Hepatocyte (in vitro differentiated cells): ENCODE measurements at places on chromosomes 3 and 15.

DNA sequence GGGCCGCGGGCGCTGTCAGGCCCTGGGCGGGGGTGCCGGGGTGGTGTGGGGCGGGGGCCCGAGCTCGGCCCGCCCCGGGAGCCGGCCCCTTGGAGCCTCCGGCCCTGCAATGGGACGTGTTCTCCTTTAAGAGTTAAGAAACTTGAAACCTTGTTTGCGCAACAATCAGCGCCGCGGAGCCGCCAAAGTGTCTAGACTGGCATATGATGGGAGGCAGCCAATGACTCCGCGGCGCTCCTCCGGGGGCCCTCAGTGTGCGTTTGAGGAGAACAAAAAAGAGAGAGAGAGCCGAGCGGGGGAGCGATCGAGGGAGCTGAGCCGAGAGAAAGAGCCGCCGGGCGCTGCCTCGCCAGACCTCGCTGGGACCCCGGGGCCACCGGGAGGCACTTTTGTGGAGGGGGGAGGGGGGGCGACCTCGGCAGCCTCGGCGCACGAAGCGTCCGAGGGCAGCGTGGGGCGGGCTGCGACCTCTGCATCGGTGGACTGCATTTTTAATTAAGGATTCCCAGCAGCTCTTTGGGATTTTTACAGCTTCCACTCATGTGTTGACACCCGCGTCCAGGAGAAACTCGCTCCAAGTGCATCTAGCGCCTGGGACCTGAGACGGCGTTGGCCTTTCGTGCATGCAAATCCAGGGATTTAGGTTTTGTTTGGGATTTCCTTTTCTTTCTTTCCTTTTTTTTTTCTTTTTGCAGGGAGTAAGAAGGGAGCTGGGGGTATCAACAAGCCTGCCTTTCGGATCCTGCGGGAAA, at the start of gene SMAD6:
SMAD6 (plus strand) TSS at position 202 of the 752 bp plus-strand sequence. CDS start 1,023 bp downstream, outside the sequence.
- DNase-seq, result peak; percentile 98

- DNase-seq, result no peak
Observed at GRCh38 chr3:150631515-150632221, 28.5 kb downstream of the SELENOT start.

- no peak for DNase-seq
Observed at GRCh38 chr15:25178835-25179672, 224.3 kb downstream of the SNRPN start.

GRCh38 chr15:59115047-59115446, 10.1 kb downstream of the CCNB2 start:
- DNase-seq, result no peak

- DNase-seq, result peak; percentile 11
Observed at GRCh38 chr15:100463515-100463914, 65.2 kb downstream of the CERS3 start.

DNA sequence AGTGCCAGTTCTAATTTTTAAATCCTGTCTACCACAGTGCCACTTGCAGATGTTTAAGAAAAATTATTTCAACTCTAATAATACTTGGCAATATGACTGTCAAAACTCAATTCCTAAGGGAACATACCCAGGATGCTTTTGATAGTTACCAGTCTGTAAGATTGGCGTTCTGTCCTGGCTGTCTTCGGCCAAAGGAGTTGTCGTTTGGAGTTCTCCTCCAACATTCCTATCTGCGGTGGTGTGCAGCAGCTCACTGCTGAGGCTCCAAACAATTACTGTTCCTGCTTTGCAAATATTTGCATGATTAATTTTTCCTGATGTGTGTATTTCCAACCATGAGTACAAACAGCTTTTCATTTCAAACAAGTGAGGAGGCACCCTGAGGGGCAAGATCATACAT, 330.8 kb upstream of the DPH6 start:
- DNase-seq, result no peak

GRCh38 chr15:75801859-75802593, 41.2 kb upstream of the UBE2Q2 start:
- peak; percentile 91 for DNase-seq

DNA sequence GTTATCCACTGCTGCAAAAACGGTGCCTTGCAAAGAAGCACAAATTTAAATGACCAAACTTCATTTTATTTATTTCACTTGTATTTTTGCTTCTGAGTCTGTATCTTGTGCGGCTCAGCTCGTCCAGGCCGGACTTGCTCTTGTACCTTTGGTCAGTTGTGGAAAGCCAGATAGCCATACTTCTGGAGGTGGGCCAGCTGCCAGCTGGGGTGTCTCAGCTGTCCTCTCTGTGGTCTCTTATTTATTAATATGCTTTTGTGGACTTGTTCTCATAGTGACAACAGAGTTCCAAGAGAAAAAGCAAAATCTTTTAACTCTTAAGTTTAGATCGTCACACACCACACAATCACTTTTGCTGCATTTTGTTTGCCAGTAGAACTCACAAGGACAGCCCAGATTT, 87.7 kb downstream of the IL1RAP start:
- no peak for DNase-seq

- no peak for DNase-seq
Observed at GRCh38 chr3:152241142-152242017, 27.3 kb upstream of the MBNL1 start.

DNA sequence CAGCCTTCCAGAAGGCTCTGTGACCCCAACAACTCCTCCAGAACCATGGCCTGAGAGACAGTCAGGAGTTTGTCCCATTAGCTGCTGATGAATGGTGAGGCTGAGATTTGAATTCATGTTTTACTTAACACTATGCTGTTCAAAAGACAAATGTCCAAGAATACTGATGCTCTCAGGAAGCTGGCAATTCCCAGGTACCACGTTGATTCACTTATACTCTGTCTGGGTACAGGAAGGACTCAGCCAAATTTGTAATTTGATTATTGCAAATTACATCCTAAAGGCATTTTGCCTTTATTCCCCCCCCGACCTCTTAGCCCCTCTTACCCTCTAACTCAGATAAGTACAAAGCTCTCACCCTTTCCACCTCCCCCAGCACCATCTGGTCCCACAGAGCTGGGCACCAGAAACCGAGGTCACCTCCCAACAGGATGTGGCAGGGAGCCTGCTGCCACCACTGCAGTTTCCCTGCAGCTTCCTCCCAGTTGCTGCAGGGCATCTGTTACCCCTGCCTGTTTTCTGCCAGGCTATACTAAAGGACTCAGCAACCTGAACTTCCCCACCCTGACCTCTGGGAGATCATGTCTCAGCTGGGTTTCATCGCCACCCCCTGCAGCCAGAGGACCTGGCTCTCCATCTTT, 33.6 kb downstream of the EAF1 start:
- no peak for DNase-seq

DNA sequence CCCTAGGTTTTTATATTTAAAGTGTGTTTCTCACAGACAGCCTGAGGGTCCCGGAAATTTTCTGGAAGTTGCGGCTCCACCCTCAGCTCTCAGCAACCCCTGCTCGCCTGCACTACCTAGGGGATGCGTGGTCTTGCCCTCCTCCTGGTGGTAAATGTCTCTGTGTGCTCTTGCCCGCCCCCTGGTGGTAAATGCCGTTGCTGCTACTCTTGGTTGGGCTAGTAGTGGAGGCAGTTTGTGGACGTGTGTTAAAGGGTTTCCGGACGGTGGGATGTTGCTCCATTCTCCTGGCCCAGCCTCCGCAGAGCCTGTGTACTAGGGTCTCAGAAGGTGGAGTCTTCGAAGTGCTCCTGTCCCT, 27.4 kb downstream of the STOML1 start:
- peak; percentile 80 for DNase-seq

DNA sequence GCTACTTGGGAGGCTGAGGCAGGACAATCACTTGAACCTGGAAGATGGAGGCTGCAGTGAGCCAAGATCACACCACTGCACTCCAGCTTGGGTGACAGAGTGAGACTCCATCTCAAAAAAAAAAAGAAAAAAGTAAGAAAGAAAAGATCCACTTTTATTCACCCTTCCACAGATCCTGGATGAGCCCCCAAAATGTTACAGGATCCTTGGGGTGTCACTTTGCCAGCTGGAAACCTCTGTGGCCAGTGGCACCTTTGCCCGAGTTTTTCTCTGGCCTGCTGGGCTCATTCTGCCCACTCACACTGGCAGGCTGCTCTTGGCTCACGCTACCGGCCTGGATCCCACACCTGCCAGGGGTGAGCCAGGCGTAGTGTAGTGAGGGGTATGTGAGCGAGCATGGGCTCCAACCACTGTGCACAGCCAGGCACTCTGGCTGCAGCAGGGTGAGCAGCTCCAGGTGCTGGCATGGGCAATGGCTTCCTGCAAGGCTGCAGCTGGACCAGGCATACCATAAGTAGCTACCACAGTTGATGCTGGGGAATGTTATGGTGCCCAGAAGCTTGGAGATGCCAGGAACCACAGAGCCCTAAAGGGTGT, 57.8 kb upstream of the C15orf39 start:
- DNase-seq, result no peak

DNA sequence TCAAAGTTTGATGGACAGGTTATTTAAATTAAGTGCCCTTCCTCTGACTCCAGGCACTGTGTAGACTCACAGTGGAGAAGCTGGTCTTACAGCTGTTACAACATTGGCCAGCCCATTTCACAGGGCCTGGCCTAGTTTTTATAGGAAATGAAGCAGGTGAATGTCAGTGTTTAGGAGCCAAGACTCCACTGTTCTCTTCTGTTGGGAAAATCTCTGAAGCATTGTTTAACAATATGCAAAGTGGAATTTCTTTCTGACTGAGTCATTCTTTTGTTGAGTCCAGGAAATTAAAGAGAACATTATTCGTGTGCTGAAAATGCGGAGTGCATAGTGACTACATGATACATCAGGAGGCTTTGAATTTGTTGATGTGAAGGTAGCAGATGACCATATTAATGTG, 64.7 kb downstream of the ARRDC4 start:
- no peak for DNase-seq

DNA sequence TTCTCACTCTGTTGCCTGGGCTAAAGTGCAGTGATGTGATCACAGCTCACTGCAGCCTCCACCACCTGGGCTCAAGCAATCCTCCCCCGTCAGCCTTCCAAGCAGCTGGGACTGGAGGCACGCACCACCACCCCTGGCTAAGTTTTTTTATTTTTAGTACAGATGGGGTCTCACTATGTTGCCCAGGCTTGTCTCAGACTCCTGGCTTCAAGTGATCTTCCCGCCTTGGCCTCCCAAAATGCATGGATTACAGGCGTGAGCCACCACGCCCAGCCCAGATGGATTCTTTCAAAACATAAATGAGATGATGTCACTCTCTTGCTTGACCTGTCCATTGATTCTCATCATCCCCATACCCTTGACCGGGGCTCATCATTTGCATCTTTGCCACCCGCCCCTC, 72.6 kb upstream of the SLC6A6 start:
- DNase-seq, result no peak

- DNase-seq, result no peak
Observed at GRCh38 chr3:10309736-10310135, 11.2 kb downstream of the SEC13 start.

- peak; percentile 12 for DNase-seq
Observed at GRCh38 chr3:197117114-197117513, 87.5 kb upstream of the MELTF start.

DNA sequence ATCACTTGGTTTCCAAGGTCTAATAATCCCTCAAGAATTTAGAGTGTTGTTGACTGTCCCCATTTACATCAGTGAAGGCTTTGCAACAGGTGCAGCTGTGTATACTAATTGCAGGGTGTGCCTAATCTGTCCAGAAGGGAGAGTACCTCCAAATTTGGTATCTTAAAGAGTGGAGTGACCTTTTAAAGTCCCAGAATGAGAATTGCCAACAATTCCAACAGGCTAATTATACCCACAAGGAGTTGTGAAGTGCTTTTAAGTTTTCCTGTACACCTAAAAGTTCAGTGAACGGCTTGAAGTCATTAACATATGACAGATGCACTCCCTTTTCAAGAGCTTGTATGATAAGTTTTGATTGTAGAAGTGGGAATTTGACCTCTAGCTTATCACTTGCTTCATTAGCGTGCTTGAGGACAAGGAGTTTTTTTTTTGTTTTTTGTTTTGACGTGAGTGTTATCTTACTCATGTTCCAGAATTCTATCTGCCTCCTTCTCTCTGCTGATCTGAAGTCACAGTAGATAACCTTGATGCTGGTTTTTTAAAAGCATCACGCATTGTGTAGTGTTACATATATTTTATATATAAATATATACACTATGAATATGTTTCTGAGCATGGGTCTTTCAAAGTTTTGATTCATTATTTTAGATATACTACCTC, 26.3 kb downstream of the CDIN1 start:
- DNase-seq, result no peak

DNA sequence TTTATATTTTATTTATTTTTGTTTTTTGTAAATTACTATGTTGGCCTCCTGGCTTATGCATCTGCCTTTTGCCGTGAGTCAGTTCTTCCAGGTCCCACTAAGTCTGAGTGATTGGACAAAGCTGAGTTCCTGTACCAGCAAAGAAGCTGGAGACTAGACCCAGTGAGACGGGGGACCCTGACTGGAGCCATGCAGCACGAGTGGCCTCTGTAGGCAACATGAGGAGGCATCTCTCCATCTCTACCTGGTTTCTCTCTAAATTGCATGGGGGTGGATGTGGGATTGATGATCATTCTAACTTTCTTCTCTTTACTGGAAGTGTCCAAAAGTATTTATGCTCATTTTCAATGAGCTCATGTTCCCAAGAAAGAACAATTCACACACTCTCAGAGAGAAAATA, 155.3 kb upstream of the MRPL3 start:
- peak; percentile 7 for DNase-seq

GRCh38 chr3:4503050-4503449, 9.9 kb downstream of the ITPR1 start:
- DNase-seq, result no peak

DNA sequence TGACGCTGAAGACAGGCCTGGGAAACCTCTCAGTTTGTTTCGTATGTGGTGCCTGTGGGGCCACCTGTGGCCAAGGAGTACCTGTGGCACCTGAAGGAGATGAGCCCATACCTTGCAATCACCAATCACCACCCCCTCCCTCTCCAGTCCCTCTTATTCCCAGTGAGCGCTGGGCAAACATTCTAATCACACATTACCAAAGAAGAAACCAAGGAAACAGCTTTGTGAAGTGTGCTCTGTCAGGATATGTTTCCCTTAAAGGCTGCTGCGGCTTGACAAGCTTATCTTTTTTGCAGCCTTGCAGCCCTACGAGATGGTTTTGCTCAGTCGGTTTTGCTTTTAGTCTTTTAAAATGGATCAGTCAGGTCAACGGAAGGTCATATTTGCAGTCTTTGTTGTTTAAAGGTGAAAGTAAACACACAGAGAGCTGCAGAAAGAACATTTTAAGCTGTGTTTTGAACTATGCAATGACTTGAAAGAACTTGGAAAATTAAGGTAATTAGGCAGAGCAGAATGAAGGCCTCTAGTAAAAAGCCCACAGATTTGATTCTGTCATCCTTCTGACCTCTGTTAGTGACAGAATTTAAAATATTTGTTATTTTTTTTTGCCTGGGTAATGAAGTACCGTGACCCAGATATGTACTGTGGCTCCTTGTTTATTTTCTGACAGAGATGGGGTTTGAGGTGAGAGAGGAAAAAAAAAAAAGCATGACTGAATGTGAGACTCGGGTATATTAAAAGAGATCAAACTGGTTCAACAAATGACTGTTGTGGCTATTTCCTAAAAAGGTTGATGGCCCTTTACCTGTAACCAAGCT, 461.4 kb downstream of the NSUN3 start:
- peak; percentile 26 for DNase-seq

- DNase-seq, result no peak
Observed at GRCh38 chr15:69990566-69991421, 106.9 kb downstream of the TLE3 start.

GRCh38 chr15:100914876-100915275, 4.3 kb upstream of the LRRK1 start:
- DNase-seq, result no peak

- no peak for DNase-seq
Observed at GRCh38 chr3:169665264-169666075, 2.0 kb upstream of the MECOM start.

GRCh38 chr3:43790060-43790459, 99.3 kb downstream of the ABHD5 start:
- DNase-seq, result no peak
